Mesenteric fat pad (tissue), 1 donor: ENCODE measurements at places on chromosomes 12 and 14.

DNA sequence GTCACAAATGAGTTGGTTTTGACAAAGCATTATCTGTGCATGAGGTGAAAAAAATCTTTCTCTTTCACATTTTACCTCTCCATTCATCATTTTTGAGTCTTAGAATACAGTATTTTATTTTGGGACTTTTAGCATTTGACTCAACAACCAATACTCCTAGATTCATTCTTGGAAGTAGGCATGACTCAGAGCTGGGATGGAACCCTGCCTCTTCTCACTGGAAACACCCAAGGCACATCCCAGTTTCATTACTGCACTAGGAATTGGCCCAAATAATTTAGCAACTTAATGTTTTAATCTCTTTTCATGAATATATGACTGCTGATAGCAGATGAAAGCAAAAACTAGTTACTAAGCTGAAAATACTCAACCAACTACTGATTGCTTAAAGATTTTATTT, 3.3 kb upstream of the PDZRN4 start:
- no peak for DNase-seq

DNA sequence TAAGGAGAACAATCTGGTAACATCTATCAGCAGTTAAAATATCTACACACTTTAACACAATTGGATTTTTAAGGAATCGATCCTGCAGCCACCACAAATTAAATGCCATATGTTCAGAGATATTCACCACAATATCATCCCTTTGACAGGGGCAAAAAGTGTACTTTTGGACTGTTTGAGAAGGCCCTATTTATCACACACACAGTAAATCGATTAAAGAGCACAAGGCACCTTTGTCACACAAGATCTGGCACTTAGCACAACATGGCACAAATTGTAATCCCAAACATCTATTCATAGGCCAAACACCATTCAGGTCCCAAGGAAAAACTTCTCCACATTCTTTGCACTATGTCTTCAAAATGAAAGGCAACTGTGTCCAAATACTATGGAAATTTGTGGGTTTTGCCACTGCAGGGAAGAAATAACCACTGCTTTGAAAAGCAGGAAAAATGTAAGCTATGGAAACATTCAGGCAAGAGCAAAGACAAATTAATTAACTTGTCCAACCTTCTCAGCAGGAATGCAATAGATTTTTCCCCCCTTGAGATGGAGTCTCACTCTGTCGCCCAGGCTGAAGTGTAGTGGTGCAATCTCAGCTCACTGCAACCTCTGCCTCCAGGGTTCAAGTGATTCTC, 282.5 kb upstream of the TMPO start:
- DNase-seq = no peak

- no peak for DNase-seq
Observed at GRCh38 chr12:65492998-65493912, 214.8 kb downstream of the MSRB3 start.

GRCh38 chr12:88006351-88006750, 22.9 kb downstream of the C12orf50 start:
- no peak for DNase-seq
